ENCODE measurements at places on chromosomes 12 and 14.

GRCh38 chr12:32455607-32456071 lies 56.3 kb downstream of the FGD4 start:
- DNase-seq = peak; percentile 90

- DNase-seq = no peak
Observed at GRCh38 chr14:93549595-93549994, 118.9 kb downstream of the UNC79 start.

- DNase-seq = no peak
Observed at GRCh38 chr12:39675263-39675662, 55.7 kb upstream of the ABCD2 start.

- DNase-seq = no peak
Observed at GRCh38 chr12:76259660-76260389, 88.4 kb downstream of the BBS10 start.

- DNase-seq = no peak
Observed at GRCh38 chr12:97162173-97162572, 255.1 kb downstream of the NEDD1 start.

GRCh38 chr12:124123296-124124000 lies 150.4 kb downstream of the ZNF664 start:
- DNase-seq = no peak

- peak; percentile 3 for DNase-seq
Observed at GRCh38 chr12:46917821-46918220, 92.0 kb upstream of the SLC38A4 start.
